ENCODE measurements at places on chromosomes 1 and 21. TPM values are rescaled to one million over a fixed set of nuclear protein-coding genes. Genes with fewer than 3 reads are reported as not detected.

Gene CD247
- total RNA-seq: 0.16 TPM

DNA sequence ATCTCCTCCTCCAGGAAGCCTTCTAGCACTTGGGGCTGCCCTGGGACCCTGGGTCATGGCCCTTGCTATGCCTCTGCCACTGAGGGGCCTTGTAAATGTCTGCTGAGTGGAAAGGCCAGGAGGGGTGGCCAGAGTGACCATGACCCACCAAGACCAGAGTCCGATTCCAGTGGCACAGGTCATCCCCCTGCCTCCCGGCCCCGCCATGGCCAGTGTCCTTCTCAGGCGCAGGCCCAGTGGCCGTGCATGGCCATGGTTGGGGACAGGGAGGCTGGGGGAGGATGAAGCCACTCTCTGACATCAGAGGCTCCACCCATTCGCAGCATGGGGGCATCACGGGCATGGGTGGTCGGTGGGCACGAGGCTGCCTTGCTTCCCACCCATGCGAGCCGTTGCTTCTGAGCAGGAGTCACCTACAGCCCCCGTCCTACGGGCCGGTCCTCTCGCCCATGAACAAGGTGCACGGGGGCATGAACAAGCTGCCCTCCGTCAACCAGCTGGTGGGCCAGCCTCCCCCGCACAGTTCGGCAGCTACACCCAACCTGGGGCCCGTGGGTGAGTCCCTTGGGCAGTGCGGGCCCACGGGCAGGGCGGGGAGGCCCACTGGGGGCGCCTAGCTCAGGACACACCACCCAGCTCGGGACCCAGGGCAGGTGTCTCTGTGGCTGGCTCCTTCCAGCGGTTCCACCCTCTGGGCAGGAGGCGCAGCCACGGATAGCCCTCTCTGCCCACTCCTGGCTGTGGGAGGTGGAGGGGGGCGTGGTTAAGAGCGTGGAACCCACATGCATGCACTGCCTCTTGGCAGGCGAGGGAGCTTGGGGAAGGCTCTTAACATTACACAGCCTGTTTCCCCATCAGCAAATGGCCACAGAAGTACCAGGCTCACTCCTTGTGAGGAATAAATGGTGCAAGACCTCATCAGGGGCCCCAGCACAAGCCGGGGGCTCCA lies 22.4 kb upstream of the CCDC27 start:
- DNase-seq: no peak

- no peak for DNase-seq
Observed at GRCh38 chr1:50421366-50421748, 1.9 kb downstream of the DMRTA2 start.

- DNase-seq: no peak
Observed at GRCh38 chr1:58500043-58500442, 46.5 kb downstream of the OMA1 start.

GRCh38 chr21:41880153-41880552 lies 1.0 kb upstream of the PRDM15 start:
- DNase-seq: no peak

GRCh38 chr1:56566061-56566744 lies 13.2 kb downstream of the PLPP3 start:
- no peak for DNase-seq

Gene RNF186
- total RNA-seq: not detected

- DNase-seq: peak; percentile 94
Observed at GRCh38 chr1:91885716-91886506, at the start of gene TGFBR3. TSS of gene TGFBR3 (minus strand) at chr1:91886151. CDS start at chr1:91861531, 24,620 bp downstream.

Gene TACSTD2
- total RNA-seq: 0.36 TPM

- DNase-seq: no peak
Observed at GRCh38 chr1:44043176-44044070, 12.2 kb upstream of the SLC6A9 start.

GRCh38 chr1:171997936-171998335 lies 156.6 kb downstream of the DNM3 start:
- no peak for DNase-seq

DNA sequence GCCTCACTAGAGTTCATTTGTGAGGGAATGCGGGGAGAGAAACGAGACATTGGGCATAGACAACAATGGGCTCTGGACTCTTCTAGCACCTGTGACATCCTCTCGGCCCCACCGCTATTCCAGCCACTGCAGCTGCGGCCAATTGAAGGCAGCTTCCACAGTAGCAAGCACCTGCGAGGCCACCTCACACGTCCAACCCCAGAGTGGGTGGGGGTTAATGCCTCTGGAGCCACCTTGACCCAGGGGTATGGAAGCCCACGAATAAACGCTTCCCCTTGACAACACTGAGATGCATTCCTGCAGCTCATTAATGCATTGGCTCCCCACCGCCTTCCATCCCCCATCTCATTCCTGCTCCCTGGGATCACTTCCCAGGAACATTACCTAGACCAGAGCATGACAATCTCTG lies 104.4 kb downstream of the GLIS1 start:
- DNase-seq: no peak

- DNase-seq: no peak
Observed at GRCh38 chr1:59452559-59452958, 155.7 kb downstream of the FGGY start.

GRCh38 chr21:34986561-34987500 lies 62.3 kb downstream of the RUNX1 start:
- DNase-seq: peak; percentile 80

GRCh38 chr1:238226810-238227209 lies 336.1 kb upstream of the ZP4 start:
- no peak for DNase-seq

GRCh38 chr1:245156736-245157505 lies 2.1 kb downstream of the KIF26B start:
- DNase-seq: peak; percentile 38

GRCh38 chr1:68116643-68117235 lies 66.3 kb upstream of the DIRAS3 start:
- peak; percentile 73 for DNase-seq

- DNase-seq: peak; percentile 21
Observed at GRCh38 chr1:84330125-84330984, 28.8 kb downstream of the SAMD13 start.

DNA sequence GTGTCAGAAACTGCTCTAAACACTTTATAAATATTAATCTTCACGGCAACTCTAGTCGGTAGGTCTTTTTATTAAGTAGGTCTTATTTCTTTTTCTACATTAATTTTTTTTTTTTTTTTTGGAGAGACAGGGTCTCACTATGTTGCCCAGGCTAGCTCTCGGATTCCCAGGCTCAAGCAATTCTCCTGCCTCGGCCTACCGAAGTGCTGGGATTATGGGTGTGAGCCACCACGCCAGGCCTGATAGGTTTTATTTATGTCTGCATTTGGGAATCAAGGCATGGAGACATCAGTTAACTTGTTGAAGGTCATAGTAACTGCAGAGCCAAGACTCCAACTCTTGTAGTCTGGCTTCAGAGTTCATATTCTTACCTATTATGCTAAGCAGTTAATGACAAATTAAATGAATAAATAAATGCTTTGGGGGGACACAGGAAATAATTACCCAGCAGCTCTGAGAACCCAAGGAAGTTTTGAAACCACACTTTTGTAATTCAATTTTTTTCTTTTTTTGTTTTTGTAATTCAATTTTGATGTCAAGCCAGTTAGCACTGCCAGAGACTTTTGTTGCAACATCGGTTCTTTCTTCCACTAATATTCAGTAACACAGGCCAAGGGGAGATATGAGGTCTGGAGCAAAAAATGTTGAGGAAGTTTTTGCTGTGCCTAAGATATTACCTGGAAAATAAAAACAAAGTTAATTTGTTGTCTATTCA lies 9.4 kb upstream of the UAP1 start:
- DNase-seq: peak; percentile 84

Gene GALE
- total RNA-seq: 16.7 TPM

GRCh38 chr21:17472592-17473271 lies 40.1 kb upstream of the CXADR start:
- no peak for DNase-seq

- peak; percentile 11 for DNase-seq
Observed at GRCh38 chr1:39478126-39478915, 13.1 kb upstream of the BMP8A start.

DNA sequence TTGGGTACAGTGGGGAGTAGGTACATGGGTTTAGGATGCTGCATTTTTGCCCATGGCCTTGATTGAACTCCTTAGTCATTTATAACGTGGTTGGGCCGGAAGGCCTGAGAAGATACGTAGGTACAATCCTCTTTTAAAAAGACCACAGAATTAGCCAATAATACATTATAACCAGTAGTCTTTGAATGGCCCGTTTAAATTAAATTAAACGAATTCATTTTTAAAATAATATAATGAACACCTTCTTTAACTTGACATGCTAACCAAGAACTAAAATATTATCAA lies 20.1 kb upstream of the ADAR start:
- DNase-seq: no peak

DNA sequence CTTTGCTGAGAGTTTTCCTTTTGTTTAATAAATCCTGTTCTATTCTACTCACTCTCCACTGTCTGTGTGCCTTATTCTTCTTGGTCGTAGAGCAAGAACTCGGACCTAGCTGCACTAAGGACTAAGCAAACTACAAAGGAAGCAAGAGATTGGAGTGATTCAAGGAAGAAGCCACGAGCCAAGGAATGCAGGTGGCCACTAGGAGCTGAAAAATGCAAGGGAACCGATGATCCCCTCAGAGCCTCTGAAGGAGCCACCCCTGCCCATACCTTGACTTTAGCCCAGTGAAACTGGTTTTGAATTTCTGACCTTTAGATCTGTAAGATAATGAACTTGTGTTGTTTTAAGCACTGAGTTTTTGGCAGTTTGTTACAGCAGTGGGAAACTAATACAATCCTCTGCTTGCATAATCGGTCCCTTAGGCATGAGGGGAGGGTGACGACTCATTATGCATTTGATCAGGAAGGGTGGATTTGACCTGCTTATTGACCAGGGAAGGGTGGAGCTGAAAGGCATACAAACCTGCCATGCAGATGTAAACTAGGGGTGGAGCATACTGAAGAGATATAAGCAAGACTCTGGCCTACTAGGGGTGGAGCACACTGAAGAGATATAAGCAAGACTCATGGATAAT lies 6.2 kb upstream of the CA6 start:
- DNase-seq: peak; percentile 36

Gene PDZK1
- not detected for total RNA-seq

GRCh38 chr1:212852105-212852688 lies 4.7 kb upstream of the SPATA45 start:
- no peak for DNase-seq

GRCh38 chr1:165539908-165540307 lies 3.9 kb upstream of the LRRC52 start:
- DNase-seq: no peak

GRCh38 chr21:36454706-36455105 lies 25.2 kb downstream of the CLDN14 start:
- DNase-seq: peak; percentile 36

Gene SPRR2B
- total RNA-seq: not detected

Gene SPRR5
- not detected for total RNA-seq

Gene CA6
- total RNA-seq: not detected

- no peak for DNase-seq
Observed at GRCh38 chr1:147840909-147841308, 61.7 kb upstream of the GJA8 start.

Gene PRDM16
- 11.3 TPM for total RNA-seq

GRCh38 chr21:40453183-40453582 lies 393.8 kb downstream of the DSCAM start:
- no peak for DNase-seq

Gene IVL
- not detected for total RNA-seq

DNA sequence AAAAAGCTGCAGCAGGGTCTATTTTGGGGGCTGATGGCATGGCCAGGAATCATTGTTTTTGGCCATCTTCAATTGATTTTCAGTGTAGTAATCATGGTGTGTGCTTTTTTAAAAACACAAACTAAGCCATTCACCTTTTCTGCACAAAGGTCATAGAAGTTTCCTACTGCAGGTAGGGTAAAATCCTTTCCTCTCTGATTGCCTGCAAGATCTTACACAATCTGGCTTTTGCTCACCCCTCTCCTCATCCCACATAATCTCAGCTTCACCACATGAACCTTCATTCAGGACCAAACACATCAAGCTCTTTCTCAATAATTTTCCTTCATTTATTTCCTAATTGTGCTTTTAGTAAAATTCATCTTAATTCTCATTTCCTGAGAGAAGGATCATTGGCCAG lies 38.3 kb upstream of the GBP5 start:
- no peak for DNase-seq

DNA sequence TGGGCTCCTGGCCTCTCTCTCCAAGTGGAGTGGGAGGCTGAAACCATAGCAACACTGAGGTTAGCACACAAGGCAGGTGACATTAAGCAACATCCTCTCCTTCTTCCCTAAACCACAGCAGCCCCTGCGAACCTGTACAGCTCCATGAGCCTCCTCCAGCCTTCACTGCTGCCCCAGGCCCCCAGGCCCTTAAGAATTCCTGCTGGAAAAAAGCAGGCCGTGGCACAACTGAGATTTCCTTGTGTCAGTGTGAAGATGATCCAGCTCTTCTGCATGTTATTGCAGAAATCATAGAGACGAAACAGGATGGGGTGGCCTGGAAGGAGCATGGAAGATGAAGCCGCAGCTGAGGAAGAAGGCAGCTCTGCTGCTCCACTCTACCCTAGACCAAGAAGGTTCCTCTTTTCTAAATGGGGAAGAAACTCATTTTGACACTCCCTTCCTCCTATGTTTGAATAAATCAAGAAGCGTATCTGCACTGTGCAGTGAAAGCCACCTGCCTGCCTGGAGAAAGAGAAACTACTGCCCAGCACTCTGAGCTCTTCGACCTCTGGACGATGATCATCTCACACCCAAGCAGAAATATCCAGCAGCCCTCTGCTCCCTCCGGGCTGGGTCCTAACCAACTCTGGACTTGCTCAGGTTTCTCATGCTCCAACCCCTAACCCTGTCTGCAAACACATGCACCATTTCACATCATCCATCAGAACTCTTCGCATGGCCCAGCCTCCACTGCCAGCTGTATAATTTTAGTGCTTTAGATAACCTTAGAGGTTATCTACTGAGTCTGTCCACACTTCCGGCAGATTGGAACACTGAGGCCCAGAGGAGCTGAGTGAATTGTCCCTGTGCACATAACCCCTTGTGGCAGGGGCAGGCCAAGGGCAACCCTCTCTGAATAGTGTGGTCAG lies 20.7 kb downstream of the SH3BP5L start:
- DNase-seq: no peak

DNA sequence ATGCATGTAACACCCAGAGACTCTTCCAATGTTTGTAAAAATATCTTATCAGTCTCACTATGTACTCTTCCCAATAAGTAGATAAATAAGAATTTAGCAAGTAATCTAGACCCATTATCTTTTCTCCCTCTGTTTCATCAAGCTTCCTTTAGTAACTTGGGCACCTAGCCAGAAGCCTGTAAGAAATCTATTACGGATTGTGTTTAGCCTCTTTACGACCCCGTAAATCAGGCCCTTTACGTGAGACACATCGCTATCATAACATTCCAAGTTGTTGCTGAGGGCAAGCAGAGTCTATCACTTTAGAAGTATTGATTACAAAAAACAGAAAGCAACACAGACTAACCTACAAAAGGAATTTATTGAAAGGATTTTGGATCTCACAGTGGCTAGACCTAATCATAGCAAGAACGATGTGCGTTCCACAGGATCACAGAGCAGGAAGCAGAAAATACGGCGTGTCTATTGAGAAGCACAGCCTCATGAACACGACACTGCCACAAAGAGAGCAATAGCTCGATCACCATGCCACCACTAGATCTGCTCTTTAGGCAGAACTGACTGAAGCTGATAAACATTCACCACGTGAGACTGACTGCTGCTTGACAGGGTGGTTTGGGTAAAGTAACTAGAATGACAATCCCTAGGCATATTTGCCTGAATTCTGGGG lies 922.1 kb downstream of the AMY1C start:
- DNase-seq: no peak

Gene CLEC20A
- not detected for total RNA-seq

Gene NUP210L
- 0.09 TPM for total RNA-seq

All from fibroblast of the aortic adventitia (primary cell).